ENCODE measurements at places on chromosomes 1 and 21.
A peak's percentile ranks its signal among the peaks of the same experiment; 100 is the strongest.

DNA sequence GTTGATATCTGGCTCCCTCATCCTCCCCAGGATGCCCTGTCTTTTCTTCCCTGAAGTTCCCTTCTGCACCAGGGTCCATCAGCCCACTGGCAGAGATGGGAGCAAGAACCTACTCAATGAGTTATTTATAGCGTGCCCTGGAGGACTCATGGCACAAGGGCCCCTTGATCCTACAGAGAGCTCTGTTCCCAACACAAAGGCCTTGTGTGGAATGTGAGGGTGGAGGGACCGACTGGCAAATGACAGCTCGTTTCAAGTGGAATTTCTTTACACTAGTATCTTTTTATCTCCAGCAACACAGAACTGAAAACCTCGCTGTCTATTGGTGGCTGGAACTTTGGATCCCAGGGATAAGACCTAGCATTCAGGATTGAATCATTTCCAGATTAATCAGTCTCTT lies 22.4 kb downstream of the CHI3L2 start:
- no peak for DNase-seq

DNA sequence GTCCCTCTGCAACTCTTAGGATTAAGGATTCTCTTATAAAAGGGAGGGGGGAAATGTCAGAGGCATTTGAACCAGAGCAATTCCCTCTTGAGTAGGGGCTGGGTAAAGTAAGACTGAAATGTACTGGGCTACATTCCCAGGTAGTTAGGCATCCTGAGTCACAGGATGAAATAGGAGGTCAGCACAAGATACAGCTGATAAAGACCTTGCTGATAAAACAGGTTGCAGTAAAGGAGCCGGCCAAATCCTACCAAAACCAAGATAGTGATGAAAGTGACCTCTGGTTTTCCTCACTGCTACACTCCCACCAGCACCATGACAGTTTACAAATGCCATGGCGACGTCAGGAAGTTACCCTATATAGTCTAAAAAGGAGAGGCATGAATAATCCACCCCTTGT lies 14.3 kb upstream of the COX20 start:
- DNase-seq, result no peak

- no peak for DNase-seq
Observed at GRCh38 chr1:29669158-29669871, 433.0 kb downstream of the PTPRU start.

DNA sequence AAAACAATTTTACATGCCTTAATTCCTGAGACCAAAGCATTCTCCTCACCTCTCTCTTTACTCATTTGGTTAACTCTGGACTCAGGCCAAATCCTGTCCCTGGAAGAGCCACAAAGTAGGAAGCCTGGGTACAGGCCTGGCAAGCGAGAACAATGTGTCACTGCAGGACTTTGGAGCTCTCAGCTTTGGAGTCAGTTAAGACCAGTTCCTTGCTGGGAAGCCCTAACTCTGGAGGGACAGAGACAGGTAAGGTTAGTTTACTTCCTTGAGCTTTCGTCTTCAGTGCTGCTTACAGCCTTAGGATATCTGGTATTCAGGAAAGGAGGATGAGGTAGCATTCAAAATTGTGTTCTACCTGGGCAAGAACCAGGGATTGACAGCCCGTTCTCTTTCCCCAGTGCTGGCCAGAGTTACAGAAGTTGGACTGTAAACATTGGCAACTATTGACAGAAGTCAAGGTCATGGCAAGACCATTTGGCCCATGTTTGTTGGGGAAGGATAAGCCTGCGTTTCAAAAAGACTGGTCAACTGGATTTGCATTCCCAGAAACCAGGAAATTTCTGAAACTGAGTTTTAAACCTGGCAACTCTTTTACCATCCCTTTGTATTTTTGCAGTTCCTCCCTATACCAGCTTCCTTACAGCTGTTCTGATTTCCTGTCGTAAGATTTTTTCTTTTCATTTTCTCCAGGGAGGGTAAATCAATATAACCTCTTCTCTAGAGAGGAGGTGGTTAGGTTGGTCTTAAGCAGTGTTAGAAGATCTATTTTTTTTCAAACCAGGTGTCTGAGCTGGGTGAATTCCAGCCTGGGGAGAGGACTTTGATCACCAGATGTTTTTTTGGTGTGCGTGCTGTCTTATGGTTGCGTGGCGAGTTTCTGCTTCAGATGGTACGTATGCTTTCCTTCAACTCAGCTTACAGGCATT lies at the start of gene C4BPB:
TSS of gene C4BPB (plus strand) at position 160 of the 926 bp plus-strand sequence. CDS start at position 832, 672 bp downstream.
- peak; percentile 30 for DNase-seq

DNA sequence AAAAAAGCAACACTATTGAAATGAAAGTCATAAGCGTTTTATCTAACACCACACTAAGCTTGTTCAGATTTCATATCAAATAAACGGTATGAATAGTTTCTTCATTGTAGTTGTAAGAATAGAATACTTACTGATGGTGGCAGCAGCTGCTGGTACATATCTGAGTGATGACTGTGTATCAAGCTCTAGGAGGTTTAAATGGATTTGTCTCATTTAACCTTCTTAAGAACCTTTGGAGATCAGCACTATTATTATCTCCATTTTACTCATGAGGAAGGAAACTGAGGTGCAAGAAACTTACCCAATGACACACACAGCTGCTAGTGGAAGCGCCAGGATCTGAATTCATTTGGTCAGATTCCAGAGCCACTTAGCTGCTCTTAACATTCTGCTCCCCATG lies 104.0 kb downstream of the EIF4G3 start:
- DNase-seq, result no peak

GRCh38 chr1:167441222-167441621 lies 77.1 kb downstream of the CD247 start:
- no peak for DNase-seq

DNA sequence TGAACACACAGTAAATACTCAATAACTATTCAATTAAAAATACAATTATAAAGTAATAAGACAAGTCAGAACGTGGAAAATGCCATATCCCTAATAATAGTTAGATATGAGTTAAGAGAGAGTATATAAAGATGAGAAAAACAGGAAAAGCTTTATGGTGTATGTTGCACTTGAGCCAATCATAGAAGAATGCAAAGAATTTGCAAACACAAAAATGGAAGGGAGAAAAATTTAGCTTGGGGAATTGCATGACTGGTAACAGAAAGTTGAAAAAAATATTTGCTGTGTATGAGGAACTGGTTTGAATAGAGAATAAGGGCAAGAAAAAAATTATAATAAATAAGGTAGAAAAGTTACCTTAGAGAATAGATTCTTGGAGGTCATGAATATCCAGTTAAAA lies 739.6 kb upstream of the CXADR start:
- peak; percentile 61 for DNase-seq

GRCh38 chr1:150511551-150511950 lies 3.6 kb downstream of the ECM1 start:
- DNase-seq, result no peak

GRCh38 chr1:224851848-224852261 lies 77.6 kb upstream of the DNAH14 start:
- DNase-seq, result no peak

DNA sequence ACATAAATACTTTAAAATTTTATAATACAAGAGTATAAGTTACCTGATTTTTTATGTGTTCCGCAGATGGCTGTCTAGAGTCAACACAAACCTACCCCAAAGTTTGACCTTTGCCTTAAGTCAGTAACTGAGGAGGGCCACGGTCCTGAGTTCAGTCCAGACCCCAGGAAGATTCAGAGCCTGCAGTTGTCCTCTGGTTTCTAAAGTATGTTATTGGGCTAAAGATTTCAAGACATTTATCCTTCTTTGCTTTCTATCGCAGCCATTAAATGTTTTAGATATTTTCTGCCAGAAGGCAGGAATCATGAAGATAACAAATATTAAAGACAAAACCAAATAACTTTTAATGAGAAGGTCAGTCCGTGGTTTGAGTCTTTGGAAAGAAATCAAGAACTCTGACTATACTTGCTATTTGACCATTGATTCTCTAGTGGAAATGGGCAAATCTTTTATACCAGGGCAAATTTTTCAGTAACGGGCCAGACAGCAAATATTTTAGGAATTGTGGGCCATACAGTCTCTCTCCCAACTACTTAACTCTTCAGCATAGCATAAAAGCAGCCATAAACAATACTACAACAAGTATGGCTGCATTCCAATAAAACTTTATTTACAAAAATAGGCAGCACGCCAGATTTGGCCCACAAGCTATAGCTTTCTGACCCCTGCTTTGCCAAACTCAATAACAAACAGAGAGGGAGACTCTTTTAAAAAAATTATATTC lies 38.0 kb upstream of the HAO2 start:
- DNase-seq, result no peak

- DNase-seq, result no peak
Observed at GRCh38 chr1:13799502-13800283, 99.7 kb downstream of the PRDM2 start.

GRCh38 chr1:79561521-79561978 lies 555.0 kb upstream of the ADGRL4 start:
- DNase-seq, result no peak

DNA sequence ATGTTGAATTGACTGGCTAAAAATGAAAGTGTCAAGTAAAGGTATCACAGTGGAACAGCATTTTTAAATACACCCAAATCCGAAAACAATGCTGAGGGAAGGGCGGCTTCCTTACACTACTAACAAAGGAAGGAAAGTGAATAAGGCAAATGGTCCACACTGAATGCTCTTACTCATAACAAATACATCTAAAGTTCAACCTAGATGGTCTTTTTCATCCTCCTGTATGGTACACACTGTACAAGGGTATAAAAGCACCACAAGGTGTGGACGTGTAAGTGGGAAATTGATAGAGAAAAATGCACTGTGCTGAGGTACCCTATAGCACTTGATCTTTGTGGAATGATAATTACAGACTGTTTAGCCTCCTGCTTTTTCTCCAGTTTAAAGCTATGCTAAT lies 7.1 kb upstream of the PALMD start:
- DNase-seq, result no peak

DNA sequence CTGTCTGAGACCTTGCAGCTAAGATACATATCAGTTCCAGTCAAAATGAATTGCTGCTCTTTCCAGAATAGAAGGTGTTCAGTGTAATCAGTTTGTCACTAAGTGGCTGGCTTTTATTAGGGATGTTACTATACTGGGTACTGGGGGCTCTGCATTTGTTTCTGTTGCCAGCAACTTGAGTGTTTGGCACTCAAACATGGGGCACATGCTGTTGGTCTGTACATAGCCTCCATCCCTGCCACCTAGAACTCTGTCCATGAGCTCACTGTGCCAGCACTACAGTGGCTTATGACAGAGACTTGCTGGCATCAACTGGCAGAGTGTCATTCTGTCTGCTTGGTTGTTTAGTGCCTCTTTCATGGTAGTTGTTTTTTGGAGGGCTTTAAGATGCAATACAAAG lies 45.1 kb downstream of the RGSL1 start:
- DNase-seq, result no peak

- DNase-seq, result no peak
Observed at GRCh38 chr1:221994939-221995338, 253.1 kb upstream of the DUSP10 start.

DNA sequence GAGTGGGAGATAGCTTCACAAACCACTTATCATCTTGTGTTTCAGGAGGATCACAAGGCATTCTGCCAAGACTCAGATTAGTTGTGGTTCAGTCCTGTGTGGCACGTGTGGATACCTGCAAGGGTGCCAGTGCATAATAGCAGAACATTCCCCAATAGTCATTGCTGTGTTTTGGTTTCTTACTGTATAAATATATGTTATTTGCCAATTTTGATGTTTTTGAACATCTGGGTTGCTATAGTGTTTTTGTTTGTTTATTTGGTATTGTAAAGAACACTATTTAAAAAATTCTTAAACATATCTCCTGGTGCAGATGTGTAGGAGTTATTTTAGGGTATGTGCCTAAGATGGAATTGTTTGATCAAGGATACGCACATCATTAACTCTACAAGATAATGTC lies 5.4 kb upstream of the NTMT2 start:
- peak; percentile 66 for DNase-seq

- DNase-seq, result no peak
Observed at GRCh38 chr1:72601035-72601674, 318.8 kb upstream of the NEGR1 start.

GRCh38 chr1:184392067-184392466 lies 5.2 kb downstream of the C1orf21 start:
- DNase-seq, result peak; percentile 67

DNA sequence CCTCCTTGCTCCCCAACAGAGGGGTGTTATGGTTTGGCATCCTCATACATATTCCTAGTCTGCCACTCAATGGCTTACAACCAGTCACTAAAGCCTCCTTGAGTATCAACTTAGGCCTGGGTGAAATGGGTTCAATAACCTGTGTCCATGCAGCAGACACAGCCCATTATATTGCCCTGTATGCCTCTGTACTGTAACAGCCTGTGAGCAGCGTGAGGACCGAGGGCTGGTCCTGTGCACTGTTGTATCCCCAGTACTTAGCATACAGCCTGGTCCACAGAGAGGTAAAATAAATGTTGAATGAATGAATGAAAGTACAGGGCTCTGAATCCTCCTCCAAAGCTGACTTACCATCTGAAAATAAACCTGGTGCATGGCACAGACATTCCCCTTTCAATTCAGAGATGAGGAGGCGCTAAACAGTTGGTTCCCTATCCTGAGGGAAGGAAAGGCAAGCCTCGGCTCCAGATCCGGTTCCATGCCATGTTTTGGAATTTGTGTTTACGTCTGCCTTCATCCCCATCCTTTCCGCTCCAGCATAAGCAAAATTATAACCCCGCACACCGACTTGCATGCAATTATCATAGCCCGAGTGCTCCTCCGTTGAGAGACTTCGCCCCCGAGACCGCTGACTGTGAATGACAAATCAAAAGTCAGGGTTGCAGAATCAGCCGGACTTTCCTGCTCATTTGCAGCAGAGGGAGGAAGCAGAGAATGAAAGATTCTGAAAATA lies 45.0 kb upstream of the DNAJC6 start:
- DNase-seq, result peak; percentile 60
